ENCODE measurements at places on chromosomes 6 and 20.

DNA sequence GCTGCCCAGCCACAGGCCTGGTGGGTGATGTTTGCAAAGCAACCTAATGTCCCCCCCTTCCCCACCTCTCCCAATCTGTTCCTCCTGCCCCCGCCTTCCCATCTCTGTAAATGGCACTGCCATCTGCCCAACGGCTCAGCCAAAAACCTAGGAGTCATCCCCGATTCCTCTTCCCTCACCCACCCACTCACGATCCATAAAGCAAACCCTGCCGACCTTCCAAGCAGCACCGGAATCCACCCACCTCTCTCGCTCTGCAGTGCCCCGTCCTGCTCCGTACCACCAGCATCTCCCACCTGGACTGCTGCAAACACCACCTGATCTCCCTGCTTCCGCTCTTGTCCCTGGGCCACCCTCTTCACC lies 37.6 kb downstream of the SULF2 start:
- DNase-seq: no peak

GRCh38 chr6:120354452-120355098 lies 979.7 kb downstream of the TBC1D32 start:
- no peak for DNase-seq

- no peak for DNase-seq
Measured at GRCh38 chr20:3749689-3750531, 17.4 kb downstream of the HSPA12B start.

GRCh38 chr20:25533920-25534700 lies 51.2 kb downstream of the NINL start:
- no peak for DNase-seq

GRCh38 chr6:105431226-105431625 lies 28.3 kb upstream of the PREP start:
- no peak for DNase-seq

- no peak for DNase-seq
Measured at GRCh38 chr6:155223646-155224451, 40.0 kb upstream of the CLDN20 start.

- no peak for DNase-seq
Measured at GRCh38 chr6:54847799-54848597, 1.4 kb downstream of the FAM83B start.

- peak; percentile 21 for DNase-seq
Measured at GRCh38 chr6:130381459-130382380, 15.9 kb downstream of the TMEM200A start.

DNA sequence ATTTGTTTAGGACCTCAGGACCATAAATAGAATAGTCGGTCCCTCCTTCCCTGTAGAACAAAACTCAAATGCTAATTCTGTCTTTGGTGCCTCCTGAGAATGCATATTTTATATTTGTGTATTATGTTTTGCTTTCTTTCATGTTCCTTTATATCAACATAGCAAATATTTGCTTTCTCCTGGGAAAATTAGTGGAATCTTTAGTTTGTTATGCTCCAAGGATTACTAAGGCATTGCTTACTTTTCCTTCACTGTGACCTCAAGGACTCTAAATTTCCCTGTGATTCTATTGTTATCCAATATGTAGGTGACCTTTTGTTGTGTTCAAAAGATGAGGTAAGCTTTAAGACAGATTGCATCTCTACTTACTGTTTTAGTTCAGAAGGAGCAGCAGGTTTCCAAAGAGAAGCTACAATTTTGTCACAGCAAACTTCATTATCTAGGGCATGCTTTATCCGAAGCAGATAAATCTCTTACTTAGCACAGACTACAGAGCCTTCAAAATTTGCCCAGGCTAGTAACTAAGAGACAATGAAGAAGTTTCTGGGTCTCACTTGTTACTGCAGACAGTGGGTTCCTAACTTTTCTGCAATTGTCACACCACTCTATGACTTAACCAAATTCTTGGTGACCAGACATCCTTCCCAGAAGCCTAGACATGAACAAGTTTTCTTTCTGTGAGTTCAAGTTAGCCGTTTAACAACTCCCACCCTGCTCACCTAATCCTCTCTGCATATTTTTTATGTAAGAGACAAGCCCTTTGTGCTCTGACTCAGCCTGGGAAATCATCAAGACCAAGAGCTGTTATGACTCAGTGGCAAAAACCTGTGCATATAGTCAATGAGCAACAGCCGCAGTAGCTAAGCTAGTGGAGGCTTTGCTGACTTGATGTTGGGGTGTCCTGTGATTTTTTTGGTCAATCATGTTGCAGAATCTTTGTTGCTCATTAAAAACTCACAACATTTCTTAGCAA lies 378.8 kb downstream of the QKI start:
- no peak for DNase-seq

GRCh38 chr20:23058240-23058639 lies 8.8 kb upstream of the THBD start:
- no peak for DNase-seq

- no peak for DNase-seq
Measured at GRCh38 chr6:132952986-132953385, 138.6 kb downstream of the RPS12 start.

- DNase-seq: no peak
Measured at GRCh38 chr20:51338692-51339440, 203.7 kb downstream of the NFATC2 start.
